ENCODE measurements at places on chromosomes 16 and 17.

DNA sequence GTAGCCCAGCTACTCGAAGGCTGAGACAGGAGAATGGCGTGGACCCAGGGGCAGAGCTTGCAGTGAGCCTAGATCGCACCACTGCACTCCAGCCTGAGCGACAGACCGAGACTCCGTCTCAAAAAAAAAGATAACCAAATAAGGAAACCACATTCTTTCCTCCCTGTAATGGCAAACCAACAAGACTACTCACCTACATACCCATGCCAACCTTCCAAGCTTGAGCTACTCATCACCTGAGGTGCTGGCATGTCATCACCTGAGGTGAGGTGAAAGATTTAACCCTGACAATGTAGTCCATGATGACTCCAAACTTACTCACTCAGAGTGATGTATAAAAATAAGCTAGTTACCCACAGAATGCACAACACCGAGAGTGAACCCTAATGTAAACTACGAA, 85.2 kb downstream of the SMG6 start:
- no peak for DNase-seq

- no peak for DNase-seq
Measured at GRCh38 chr17:7262935-7263800, 890 bp upstream of the CLDN7 start.

DNA sequence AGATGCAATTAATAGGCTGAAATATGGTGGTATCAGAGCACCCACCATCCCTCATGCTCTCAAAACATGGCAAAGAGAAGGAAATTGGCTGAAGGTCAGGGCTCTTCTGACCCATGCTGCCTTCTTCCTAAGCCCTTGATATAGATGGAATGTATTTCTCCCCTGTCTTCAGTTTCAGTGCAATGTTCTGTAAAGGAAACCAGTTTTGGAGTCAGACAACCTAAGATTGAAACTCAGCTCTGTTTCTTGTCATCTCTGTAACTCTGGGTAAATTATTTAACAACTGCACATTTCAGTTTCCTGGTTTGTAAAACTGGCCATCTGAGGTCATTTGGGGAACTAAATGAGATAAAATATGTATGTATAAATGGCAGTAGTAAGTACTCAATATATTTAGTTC, 243.9 kb downstream of the CA10 start:
- no peak for DNase-seq

- no peak for DNase-seq
Measured at GRCh38 chr16:50235581-50235980, 30.8 kb upstream of the ADCY7 start.

DNA sequence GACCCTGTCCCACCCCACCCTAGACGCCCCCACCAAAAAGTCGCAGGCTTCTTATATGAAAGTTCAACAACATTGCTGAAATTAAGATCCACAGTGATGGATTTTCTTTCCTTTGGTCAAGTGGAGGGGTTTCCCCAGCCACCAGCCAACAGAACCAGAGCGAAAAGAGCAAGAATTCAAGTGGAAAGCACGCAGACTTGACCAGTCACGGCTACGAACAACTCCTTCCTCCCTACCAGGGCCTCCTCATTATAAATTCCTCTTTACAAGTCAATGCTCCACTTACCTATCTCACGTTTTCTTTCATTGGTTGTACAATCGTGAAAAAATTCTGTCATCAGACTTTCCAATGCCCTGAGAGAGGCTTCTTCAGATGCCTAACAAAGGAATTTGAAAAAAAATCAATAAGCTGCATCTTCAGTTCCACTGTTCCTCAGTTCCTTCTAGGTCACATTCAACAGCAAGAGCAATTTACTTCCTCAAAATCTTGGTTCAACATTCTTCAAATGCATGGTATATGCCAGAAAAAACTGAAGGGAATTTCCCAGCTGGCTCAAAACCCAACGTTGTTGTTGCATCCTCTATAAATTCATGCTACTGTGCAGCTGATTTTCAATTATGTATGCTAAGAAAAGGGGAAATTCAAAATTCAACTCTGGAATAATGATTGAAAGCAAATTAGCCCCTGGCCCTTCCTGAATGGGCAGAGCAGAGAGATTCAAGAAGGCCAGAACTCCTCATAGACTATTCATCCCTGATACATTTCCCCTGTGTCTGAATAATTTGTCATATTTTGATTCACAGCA, 30.9 kb downstream of the XPO6 start:
- peak; percentile 52 for DNase-seq

DNA sequence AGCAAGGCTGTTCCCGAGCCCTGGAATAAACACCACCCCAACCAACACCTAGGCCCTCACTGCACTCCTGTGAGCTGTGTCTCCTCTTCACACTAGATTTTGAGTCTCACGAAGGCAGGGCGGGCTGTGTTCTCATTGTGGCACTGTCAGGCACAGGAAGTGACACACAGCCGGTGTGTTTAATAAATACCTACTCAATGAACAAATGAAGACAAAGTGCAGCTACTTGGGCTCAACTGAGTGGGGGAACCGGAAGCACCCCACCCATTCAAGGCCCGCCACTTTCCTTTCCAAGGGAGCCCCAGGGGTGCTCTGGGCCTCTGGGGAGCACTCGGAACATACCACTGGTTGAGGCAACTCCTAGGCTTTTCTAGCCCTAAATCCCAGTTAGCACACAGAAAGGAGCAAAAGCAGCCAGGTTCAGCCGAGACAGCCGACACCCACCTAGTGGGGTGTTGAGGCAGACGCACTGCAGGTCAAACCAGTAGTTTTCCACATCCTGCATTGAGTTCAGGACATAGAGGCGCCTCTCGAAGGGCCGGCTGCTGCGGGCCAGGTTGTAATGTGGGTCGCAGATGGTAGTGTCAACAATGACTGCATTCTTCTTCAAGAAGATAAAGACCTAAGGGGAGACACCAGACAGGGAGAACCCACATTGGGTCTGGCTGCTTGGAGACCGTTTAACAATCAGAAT, 57.7 kb downstream of the GTF3C1 start:
- DNase-seq, result peak; percentile 67

DNA sequence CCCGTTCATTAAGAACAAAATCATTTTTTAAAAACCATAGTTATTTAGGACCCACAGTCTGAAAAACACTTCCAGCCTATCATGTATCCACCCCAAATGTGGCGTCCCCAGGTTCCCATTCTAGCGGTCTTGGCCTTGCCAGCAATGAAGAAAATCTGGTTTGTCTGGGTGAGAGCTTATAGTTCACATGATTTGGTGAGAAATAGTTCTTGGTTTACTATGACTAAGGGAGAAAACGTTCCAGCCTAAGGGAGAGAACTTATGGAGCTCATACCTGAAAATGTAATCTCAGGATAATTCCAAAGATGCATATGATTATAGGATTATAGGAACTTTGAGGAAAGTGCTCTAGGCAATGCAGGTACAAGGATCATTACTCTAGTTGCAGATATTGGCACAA, 4.8 kb downstream of the MARVELD3 start:
- no peak for DNase-seq

GRCh38 chr17:75069783-75070182, 18.0 kb upstream of the SLC16A5 start:
- DNase-seq, result peak; percentile 51

- no peak for DNase-seq
Measured at GRCh38 chr16:1466968-1467521, 7.8 kb downstream of the CLCN7 start.

- DNase-seq, result no peak
Measured at GRCh38 chr17:42844761-42845555, 578 bp downstream of the AOC2 start.

GRCh38 chr17:59846394-59847165, 46.2 kb downstream of the TUBD1 start:
- DNase-seq, result peak; percentile 83

DNA sequence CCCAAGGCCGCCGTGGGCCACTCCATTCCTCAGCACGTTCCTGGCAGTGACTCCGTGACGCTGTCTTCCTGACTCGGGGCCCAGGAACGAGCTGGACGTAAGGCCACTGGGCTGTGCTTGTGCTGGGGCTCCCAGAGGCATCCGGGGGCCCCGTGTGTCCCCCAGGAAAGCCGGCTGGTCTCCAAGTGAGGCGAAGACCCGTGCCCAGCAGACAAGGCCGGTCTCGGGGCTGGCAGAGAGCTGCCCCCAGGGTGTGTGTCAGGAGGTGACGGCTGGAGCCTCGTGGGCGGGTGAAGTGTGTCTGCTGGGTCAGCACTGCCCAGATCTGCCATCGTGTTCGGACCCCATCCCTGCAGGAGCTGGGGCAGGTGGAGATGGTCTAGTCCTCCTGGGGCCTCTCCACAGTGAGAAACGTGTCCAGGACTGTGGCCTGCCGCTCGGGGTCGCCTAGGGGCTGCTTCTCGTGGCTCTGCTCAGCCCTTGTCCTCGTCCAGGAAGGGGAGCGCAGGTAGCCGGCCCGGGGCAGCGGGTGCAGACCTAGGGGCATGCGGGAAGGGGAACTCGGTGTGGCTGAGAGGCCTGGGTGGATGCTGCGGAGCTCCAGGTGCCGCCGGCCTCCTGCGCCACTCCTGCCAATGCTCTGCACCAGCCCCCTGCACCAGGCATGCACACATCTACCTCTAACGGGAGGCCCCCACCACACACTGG, 13.1 kb downstream of the DBNDD1 start:
- no peak for DNase-seq

GRCh38 chr17:44593156-44593555, 35.9 kb downstream of the FZD2 start:
- no peak for DNase-seq

DNA sequence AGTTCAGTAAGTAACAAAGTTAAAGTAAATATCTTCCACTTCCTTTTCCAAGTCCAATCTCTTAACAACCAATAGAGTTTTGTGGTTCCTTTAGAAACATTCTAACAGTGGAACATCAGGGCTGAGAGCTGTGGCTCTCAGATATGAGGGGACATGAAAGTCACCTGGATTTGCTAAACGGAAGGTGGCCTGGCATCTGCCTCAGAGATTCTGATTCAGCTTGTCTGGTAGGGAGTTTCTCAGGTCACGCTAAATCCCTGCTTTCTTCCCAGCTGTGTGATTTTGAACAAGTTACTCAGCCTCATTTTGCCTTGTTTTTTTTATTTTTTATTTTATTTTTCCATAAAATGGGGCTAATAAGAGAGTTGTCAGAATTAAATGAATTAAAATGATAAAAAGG, 411.0 kb upstream of the CDH11 start:
- DNase-seq, result no peak

GRCh38 chr17:40101367-40102210, 1.2 kb upstream of the NR1D1 start:
- DNase-seq, result no peak

DNA sequence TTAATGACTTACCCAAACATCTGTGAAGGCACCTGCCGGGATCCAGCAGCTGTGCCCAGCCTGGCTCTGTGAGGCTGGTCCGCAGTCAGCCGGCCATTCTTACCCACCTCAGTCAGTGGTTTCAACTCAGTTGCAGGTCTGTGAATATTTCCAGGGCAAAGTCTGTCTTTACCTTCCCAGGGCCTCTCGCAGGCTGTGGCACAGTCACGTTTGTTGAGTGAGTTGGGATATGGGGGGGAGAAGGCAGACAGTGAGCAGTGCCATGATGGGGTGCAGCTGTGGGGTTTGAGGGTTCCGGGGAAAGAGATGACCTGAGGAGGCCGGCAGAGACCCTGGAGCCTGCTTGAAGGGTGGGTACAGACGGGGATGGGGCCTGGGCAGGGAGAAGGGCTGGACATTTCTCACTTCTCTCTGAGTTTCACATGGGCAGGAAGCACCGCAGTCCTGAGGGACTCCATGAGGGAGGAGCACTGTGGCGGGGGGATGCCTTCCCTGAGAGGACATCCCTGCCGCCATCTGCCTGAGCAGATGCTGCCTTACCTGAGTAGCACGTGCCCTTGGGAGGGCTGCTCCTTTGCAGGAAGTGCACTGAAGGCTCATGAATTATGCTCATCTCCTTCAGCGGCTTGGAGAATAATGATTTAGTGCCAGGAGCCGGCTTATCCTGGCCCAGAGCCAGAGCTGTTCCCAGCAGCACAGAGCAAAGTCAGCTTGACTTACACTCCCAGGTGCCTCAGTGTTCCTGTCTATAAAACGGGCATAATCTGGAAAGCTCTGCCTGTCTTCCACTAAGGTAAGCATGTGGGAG, 48.1 kb downstream of the KSR1 start:
- no peak for DNase-seq

DNA sequence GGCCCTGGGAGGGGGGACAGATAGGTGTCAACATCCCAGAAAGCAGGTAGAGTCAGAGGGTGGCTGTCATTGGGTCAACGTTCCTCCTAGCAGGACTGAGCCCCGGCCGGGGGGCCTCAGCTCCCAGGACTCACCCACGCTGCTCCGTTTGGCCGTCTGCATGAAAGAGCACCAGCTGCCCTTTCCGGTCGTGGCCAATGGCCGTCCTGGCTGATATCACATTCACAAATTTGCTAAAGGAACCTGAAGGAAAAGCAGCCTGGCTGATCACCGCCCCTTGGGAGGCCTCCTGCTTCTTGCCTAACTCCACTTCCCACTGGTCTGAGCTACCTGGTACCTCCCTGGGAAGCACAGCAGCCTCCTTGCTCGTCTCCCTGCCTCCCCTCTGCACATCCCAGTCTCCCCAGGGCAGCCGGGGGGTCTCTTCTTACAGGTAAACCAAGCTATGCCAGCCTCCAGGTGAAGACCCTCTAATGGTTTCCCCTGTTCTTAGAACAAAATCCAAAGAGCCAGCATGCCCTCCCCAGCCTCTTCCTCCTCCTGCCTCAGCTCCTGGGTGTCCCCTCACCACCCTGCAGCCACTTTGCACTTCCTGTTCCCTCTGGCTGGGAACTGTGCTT, 3.4 kb downstream of the NAGPA start:
- DNase-seq, result no peak

DNA sequence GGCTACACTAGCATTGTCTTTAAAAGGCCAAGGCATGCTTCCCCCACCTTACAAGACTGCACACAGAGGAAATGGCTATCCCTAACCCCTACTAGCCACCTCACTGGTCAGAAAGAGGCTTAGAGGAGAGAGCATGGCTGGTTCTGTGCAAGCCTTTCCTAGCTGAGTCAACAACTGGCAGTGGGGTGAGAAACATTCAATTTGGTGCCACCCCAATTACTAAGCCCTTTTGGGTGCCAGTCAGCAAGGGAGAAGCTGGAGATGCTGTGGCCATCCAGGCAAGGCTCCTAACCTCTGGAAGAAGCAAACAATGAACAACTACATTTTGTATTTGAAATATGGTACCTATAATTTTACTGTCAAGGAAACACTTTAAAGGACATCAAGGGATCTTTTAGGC, 4.7 kb upstream of the KAT7 start:
- no peak for DNase-seq

Measured in dermis microvascular lymphatic vessel endothelial cell (primary cell).